ENCODE measurements at places on chromosomes 3 and 15. TPM values are rescaled to one million over a fixed set of nuclear protein-coding genes. Genes with fewer than 3 reads are reported as not detected.

ASB14 gene
- not detected for total RNA-seq

MCF2L2 gene
- 0.26 TPM for total RNA-seq

LNP1 gene
- 0.90 TPM for total RNA-seq

LRRC31 gene
- not detected for total RNA-seq

LYZL4 gene
- not detected for total RNA-seq

NEK11 gene
- 4.8 TPM for total RNA-seq
